ENCODE measurements at places on chromosomes 5 and 9. TPM values are rescaled to one million over a fixed set of nuclear protein-coding genes. Genes with fewer than 3 reads are reported as not detected.

BARHL1 gene
- polyA plus RNA-seq, result not detected

PROB1 gene
- polyA plus RNA-seq, result 0.36 TPM

SMIM33 gene
- polyA plus RNA-seq, result not detected

IFNB1 gene
- not detected for polyA plus RNA-seq

CCDC152 gene
- 0.57 TPM for polyA plus RNA-seq

SOHLH1 gene
- not detected for polyA plus RNA-seq

SHOC1 gene
- 0.03 TPM for polyA plus RNA-seq

HOMER1 gene
- polyA plus RNA-seq, result 1.3 TPM

TTLL11 gene
- 4.8 TPM for polyA plus RNA-seq

TAS2R1 gene
- not detected for polyA plus RNA-seq

ARID3C gene
- not detected for polyA plus RNA-seq

PCDHGB3 gene
- polyA plus RNA-seq, result 3.3 TPM

CANX gene
- polyA plus RNA-seq, result 233 TPM

NEURL1B gene
- 2.6 TPM for polyA plus RNA-seq

SLC36A3 gene
- not detected for polyA plus RNA-seq

C9orf153 gene
- not detected for polyA plus RNA-seq

NEUROG1 gene
- polyA plus RNA-seq, result not detected

FOXD4L3 gene
- not detected for polyA plus RNA-seq

CDK7 gene
- polyA plus RNA-seq, result 46.3 TPM

ZNF608 gene
- polyA plus RNA-seq, result 9.8 TPM

SPATA31D1 gene
- not detected for polyA plus RNA-seq

GFRA3 gene
- not detected for polyA plus RNA-seq

LYSMD3 gene
- polyA plus RNA-seq, result 7.7 TPM

SNCAIP gene
- 15.3 TPM for polyA plus RNA-seq

SPINK13 gene
- not detected for polyA plus RNA-seq

GLRA1 gene
- polyA plus RNA-seq, result not detected

OR1J2 gene
- not detected for polyA plus RNA-seq

GRM6 gene
- not detected for polyA plus RNA-seq

ADRB2 gene
- polyA plus RNA-seq, result 2.7 TPM

ITK gene
- not detected for polyA plus RNA-seq
